Activated T-cell treated with anti-CD3 and anti-CD28 coated beads, Interleukin-2, amount 50 U/mL, for 1 hour (primary cell): ENCODE measurements at places on chromosomes 5 and 9.
A peak's percentile ranks its signal among the peaks of the same experiment; 100 is the strongest.

DNA sequence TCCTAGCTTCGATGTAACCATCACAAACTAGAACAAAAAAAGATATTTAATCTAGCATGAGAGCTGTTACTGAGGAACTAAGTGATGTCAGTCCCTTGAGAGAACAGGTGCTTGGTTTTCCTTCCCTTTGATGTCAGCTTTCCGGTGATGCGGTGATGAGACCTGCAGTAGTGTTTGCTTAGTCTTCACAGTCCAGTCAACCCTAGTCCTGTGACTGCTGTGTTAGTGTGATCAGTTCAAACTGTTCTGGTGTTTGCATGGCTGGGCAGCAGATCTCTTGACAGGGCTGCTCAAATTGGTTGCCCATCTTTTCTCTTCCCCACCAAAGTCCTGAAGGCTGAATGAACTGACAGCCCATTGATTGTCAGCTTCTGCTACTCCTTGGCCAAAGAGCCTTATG is 608.6 kb upstream of the DAB2 start:
- DNase-seq = peak; percentile 17

GRCh38 chr5:134580001-134580460 is 52.6 kb downstream of the SAR1B start:
- DNase-seq = no peak

DNA sequence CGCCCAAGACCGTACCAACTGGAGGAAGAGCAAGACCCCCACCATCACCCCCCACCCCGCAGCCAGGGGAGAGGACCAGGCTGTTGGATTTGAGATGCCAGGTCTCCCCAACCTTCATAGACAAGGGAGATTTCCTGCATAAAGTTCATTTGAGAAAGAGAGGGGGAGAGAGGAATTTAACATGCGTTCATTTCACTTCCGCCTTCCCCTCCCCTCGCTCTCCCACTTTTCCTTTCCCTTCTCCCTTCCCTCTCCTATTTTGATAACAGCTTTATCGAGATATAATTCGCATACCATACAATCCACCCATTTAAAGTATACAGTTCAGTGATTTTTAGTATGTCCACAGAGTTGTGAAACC is 4.2 kb upstream of the NKX2-5 start:
- DNase-seq = no peak

- no peak for DNase-seq
Measured at GRCh38 chr9:121038804-121039203, 11.3 kb downstream of the C5 start.
